ENCODE measurements at places on chromosomes 5 and 9.
A peak's percentile ranks its signal among the peaks of the same experiment; 100 is the strongest.

GRCh38 chr5:149134778-149135500, 6.4 kb upstream of the ABLIM3 start:
- DNase-seq: no peak

GRCh38 chr9:112489039-112489546, 2.5 kb downstream of the KIAA1958 start:
- DNase-seq: no peak

- DNase-seq: no peak
Measured at GRCh38 chr5:163604013-163604412, 98.6 kb downstream of the MAT2B start.

- no peak for DNase-seq
Measured at GRCh38 chr9:33153666-33154065, 13.5 kb downstream of the B4GALT1 start.

- DNase-seq: no peak
Measured at GRCh38 chr9:108439947-108440346, 415.8 kb downstream of the ACTL7B start.

DNA sequence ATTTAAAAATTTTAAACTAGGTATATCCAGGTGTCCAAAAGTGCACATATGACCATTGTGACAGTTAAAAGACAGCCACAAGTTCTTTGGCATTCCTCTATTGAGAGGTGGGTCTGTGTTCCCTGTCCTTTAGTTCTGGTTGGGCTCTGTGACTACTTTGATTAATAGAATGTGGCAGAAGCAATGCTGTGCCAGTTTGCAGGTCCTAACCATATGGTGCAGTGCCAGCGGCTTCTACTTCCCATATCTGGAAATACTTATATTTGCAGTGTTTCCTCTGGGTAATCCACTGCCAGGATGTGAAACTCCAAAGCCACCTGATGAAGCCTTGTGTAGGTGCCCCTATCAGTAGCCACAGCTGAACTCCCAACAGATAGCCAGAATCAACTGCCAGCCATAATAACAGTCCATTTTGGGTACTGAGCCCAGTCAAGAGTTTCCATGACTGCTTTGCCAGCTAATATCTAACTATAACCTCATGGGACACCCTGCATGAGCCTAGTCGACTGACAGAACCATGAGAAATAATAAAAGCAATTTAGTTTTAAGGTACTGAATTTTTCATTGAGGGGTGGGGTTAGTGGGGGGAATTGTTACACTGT, 361.0 kb upstream of the SEMA6A start:
- no peak for DNase-seq

GRCh38 chr5:164359260-164360255, 854.1 kb downstream of the MAT2B start:
- no peak for DNase-seq

GRCh38 chr5:84683594-84683993, 298.9 kb upstream of the EDIL3 start:
- DNase-seq: no peak

DNA sequence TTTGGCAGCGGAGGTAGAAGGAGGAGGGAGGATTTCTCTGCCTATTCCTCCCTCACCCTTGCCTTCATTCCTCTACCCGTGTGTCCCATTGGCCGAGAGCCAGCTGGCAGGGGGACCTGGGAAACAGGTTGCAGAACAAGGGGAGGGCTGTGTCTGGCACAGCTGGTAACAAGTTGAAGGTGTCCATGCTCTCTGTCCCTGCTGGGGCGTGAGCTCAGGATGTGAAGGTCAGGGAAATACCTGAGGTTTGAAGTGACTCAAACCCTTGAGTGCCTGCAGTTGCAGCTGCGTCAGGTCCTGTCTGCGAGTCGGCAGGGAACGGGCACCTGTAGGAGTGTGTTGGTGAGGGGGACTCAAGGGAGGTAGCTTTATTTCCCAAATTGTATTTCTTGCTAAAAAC, 16.2 kb downstream of the MIGA2 start:
- DNase-seq: no peak

- DNase-seq: no peak
Measured at GRCh38 chr5:102223542-102224477, 72.3 kb downstream of the SLCO4C1 start.

- no peak for DNase-seq
Measured at GRCh38 chr5:43679214-43679613, 76.2 kb downstream of the NNT start.

- DNase-seq: no peak
Measured at GRCh38 chr5:173441053-173441628, 112.9 kb upstream of the STC2 start.

- no peak for DNase-seq
Measured at GRCh38 chr9:108671794-108672193, 184.0 kb downstream of the ACTL7B start.

- no peak for DNase-seq
Measured at GRCh38 chr5:130402906-130403305, 498.6 kb downstream of the CHSY3 start.

DNA sequence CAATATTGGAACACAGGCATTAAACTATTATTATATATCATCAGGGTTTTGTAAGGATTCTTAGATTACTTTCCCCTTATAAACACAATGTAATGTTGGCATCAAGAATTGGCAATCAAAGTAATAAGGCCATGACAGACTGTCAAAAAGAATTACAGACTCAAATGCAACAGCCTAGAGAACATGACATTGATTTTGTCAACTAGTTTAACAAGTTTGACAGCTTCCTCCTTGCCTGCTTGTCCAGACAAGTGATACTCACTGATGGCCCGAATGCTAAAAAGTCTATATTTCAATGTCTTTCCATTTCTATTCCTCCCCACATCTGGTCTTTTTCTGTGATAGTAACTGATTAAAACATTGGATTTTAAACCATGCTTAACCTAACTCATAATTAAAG, 6.4 kb upstream of the ANKRD31 start:
- no peak for DNase-seq

- no peak for DNase-seq
Measured at GRCh38 chr5:53766673-53767072, 206.2 kb downstream of the NDUFS4 start.

DNA sequence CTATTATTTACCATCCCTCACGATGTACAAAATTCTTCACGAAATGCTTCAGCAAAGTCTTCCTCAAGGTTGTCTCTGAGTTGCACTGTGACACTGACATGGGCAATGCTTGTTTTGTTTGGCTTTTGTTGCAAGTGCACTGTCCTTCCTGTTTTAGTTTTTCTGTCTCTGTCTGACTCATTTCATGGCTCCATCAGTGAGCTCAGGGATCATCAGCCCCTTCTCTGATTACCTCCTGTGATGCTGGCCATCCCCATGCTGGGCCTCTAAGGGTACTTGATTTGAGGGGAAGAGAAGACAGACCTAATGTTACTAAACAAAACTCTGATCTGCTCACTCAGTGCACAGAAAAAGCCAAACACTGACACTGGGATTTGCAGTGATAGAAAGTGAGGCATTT, 37.6 kb upstream of the STX17 start:
- DNase-seq: no peak

DNA sequence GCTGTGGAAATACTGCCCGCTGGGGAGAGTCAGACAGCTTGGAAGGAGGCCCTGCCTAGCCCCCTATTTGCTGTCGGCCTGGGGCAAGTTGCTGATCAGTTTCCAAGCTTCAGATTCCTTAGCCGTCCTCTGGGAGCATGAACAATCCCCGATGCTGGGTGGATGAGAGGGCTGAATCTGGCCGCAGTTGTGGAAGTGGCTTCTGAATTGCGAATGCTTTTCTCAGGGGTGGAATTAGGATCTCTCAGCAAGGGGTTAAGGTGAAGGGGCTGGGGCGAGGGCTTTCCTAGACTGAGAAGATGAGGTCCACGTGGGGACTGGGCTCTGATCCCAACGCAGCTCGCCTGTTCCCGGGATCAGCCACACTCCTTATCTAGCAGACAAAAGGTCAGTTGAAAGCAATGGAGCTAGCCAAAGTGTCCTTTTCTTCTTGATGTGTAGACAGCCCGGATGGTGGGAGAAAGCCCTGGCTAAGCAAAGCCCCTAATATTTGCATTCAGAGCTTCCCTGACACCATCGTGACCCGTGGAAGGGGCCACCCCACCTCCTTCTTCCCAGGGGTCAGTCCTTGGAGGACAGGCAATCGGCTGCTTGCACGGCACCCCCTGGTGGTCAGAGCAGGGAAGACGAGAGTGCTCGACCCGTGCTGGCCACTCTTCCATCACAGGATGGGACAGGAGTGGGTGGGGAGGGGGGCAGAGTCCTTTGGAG, 54.9 kb downstream of the COL15A1 start:
- peak; percentile 34 for DNase-seq

- no peak for DNase-seq
Measured at GRCh38 chr5:156722358-156722757, 127.7 kb upstream of the PPP1R2B start.

DNA sequence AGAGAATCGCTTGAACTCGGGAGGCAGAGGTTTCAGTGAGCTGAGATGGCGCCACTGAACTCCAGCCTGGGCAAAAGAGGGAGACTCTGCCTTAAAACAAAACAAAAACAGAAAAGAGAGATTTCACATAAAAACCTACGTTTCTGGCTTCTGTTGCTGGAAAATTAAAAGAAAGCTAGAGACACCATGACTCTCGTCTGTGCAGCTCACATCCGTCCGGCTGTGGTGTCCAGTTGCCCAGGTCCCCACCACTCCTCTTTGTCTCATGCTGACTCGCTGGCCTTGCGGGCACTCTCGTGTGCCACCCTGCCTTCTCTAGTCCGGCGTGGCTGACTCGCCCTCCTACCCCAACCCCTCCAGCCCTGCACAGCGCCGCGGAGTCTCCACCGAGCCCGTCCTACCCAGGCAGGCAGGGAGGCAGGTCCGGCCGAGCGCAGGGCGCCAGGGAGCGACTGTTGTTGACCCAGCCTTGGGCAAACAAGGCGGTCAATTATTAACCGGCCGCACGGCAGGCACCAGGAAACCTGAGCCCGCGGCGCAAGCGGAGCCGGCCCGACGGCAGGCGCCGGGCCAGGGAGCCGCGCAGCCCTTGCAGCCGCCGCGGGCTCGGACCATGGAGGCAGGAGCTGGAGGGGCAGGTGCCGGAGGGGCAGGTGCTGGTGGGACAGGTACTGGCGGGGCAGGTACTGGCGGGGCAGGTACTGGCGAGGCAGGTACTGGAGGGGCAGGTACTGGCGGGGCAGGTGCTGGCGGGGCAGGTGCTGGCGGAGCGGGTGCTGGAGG, at the start of gene PRRT1B:
TSS of gene PRRT1B (plus strand) at position 521 of the 783 bp plus-strand sequence. CDS start at position 614, 93 bp downstream.
- no peak for DNase-seq

GRCh38 chr9:129359916-129360536, 182.0 kb upstream of the IER5L start:
- DNase-seq: no peak

DNA sequence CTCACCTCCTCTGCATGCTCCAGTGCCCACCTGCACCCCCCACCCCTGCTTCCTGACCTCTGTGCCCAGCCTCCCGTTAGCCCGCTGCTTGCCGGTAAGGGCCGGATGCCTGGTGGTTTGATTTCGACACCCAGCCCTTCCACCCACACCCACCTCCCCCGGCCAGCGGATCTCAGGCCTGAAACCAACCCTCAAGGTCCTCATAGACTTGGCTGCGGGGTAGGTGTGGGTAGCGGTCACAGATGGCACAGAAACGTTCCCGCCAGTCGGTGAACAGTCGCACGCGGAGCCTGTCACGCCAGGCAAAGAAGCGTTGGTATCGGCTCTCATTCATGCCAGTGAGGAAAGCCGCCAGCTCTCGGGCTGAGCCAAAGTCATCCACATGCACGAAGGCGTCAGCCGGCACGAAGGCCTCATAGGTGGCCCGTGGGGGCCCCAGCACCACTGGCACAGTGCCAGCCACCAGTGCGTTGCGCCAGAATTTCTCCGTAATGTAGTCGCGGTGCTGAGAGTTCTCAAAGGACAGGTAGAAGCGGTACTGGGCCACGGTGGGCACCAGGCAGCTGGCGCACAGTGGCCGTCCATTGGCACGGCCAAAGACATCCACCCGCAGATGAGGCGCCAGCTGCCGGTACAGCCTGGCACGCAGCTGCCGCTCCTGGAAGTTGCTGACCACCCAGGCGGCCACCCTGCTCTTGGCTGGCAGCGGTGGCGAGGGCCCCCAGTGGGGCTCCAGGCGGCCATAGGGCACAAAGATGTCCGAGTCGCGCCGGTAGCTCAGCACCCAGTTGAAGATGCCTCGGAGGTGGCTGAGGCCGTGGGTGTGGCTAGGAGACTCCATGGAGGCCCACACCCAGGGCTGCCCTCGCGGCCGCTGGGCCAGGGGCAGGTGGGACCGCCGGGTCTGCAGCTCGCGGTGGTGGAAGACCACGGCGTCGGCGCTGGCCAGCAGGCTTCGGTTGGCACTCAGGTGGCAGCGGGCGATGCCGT, 1.1 kb downstream of the FUT7 start:
- DNase-seq: no peak

- no peak for DNase-seq
Measured at GRCh38 chr9:5392285-5392684, 45.4 kb downstream of the PLGRKT start.

DNA sequence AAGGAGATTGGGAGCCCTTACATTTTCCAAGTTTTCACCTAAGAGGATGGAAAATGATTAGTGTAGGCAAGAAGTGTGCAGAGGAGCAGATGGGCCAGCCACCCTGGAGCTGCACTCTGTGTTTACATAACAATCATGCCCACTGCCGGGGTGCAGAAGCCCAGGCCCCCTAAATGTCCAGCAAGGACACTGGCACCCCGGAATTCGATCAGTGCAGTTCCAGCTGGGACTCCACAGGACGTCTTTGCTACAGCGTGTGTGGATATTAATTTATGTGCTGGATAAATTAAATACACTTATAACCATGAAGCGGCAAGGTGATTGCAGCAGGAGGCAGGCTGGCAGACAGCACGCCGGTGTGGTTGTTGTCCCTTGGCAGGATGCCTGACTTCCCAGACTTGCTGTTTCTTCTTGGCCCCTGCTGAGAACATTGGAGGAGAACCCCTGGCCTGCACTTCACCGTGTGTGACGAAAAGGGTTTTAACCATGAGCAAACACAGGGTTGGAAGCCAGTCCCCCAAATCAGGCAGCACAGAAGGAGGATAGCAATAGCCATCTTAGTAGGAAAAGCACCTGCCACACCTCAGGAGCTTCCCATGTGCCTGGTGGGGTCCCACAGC, 73.7 kb downstream of the GADD45G start:
- no peak for DNase-seq

- DNase-seq: no peak
Measured at GRCh38 chr9:97299809-97300414, 7.5 kb upstream of the CCDC180 start.

- DNase-seq: no peak
Measured at GRCh38 chr5:117776977-117777376, 1202.4 kb upstream of the SEMA6A start.

- no peak for DNase-seq
Measured at GRCh38 chr5:6480133-6481051, 31.7 kb downstream of the UBE2QL1 start.

DNA sequence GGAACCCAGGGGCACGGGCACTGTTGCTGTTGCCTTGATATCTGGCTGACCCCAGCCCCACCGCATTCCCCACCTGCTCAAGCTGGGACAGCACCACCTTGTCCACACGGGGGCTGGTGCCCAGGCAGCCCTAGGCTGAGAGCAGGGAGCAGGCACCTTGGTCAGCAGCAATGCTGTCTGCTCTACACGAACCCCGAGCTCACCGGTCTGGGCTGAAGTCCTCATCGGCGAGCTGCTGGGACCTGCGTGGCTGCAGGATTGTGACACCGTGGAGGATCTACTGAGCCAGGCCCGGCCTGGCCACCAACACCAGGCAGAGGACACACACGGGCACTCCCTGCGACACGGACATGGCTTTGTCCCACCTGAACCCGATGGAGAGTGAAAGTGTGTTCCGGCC, 78.1 kb downstream of the KCNT1 start:
- DNase-seq: no peak

- no peak for DNase-seq
Measured at GRCh38 chr9:136901516-136902258, 15.4 kb downstream of the TRAF2 start.

Measured in amygdala (tissue), 56 donors.